CD4-positive, alpha-beta T cell treated with Interleukin-10 for 1 hour (primary cell): ENCODE measurements at places on chromosomes 3 and 15.

DNA sequence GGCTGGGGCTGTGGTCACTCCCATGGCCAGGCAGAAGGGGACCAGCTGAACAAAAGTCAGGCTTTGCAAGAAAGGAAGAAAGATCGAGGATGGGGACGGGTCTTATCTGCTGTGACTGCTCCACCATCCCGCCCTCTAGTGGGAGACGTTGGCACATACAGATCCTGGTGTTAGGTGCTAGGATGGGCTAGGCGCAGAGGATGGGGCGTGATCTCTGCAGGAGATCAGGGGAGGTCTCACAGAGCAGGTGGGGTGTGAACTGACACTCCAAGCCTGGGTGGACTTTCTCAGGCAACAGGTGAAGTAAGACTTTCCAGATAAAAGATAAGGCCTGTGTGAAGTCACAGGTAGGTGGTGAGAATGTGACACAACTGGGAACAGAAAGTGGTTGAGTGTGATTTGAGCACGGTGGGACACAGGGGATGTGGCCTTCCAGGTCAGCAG lies 141.9 kb upstream of the SMAD3 start:
- DNase-seq: peak; percentile 27

- DNase-seq: no peak
These were observed 88.8 kb upstream of the HES1 start for GRCh38 chr3:194046995-194047645.

GRCh38 chr15:96042734-96043224 lies 287.7 kb upstream of the NR2F2 start:
- DNase-seq: no peak

DNA sequence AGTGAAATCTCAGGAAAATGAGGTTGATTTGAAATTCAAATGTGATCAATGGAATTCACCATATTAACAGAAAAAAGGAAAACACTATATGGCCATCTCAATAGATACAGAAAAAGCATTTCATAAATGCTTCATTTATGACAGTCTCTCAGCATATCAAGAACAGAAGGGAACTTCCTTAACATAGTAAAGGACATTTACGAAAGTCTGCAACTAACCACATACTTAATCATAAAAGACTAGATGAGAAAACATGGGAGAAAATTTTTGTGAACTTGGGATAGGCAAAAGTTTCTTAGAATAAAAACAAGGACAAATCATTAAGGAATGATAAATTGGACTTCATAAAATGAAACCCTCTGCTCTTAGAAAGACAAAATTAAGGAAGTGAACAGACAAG lies 24.7 kb upstream of the TIPARP start:
- no peak for DNase-seq

DNA sequence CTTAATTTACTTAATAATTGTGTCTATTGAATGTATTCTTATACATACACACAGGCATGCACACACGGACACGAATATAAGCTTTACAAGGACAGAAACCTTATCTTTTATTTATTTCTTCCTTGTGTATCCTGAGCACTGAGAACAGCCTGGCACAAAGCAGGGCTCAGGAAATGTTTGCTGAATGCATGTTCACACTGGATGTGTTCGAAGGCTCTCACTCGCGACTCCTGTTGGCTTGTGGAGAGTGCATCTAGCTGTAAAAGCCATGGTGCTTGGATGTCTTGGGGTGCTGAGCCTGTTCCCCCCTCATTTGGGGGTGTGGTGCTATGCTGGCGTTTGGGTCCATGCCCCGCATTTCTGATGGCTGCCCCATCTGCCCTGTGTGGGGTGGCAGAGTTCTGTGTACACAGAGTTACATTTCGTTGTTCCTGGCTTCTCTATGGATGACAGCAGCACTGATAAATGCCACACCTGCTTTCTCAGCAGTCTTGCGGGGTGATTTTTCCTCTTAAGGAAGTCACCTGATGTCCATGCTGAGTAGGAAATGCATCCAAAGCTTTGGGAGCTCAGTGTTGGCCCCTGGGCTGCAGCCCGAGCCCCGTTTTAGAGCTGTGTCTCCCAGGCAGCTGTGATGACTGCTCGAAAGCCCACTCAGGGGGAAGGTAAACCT lies 148.5 kb downstream of the IGF1R start:
- DNase-seq: no peak

DNA sequence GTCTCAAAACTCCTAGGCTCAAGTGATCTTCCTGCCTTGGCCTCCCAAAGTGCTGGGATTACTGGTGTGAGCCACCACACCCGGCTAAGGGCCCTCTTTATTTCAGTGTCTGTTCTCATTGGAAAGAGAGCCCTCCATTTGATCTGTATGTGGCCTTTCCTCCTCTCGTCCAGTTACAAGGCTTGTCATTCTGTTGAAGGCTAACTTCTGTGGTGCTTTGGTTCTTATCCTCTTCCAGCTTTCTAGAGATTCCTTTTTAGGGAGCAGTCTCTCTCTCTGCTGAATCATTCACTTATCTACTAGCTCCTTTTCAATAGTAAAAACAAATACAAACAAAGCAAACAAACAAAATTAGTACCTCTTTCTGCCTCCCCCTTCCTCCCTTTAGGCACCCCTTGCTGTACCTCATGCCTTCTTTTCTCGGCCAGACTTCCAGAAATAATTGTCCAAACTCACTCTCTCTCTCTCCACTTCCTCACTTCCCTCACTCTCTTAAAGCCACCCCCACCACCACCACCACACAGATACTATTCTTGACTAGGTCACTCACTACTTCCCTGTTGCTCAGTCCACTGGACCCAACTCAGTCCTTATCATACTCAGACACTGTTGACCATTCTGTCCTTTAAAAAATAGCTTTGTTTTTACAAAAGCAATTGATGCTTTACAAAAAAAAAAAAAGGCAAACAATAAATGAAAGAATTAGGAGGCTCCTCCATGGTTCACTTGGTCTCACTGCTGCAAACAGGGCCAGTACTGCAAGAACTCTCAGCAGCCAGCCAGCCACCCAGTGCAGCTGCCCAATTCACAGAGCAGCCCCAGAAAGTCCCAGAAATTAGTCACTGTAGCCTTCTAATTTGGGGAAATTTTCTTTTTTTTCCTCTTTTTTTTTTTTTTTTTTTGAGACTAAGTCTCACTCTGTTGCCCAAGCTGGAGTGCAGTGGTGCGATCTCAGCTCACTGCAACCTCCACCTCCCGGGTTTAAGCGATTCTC lies 31.7 kb upstream of the RAB11A start:
- no peak for DNase-seq

DNA sequence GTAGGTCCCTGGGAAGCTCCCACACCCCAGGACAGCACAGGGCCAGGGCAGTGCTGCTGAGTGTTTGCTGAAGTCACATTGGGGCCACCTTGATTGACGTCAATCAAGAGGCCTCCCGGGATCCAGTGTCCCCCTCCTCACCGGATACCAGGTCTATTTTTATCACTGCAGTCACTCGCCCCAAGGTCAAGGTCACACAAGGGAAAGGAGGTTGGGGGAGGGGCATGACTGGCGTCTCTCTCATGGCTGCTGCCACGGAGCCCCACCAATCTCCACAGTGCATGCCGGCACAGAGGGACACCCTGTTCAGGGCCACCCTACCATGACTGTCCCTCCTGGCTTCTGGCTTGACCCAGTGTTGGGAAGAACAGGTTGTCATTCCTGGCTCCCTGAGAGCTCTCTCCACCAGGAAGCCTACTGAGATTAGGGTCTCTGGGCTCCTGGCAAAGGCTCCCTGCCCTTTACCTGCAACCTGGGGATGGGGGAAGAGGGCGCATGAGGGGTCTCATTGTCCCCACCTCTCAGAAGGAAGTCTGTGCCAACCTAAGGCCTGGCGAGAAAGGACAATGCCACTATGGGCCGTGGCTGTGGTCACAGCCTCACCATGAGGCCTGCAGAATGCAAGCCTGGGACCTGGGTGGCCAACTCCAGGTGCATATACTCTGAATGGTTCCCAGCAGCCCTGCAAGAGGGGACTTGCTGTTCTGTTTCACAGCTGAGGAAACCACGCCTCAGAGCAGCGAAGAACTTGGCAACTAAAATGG lies 1.5 kb downstream of the MYL3 start:
- DNase-seq: no peak

GRCh38 chr3:40737343-40737742 lies 212.6 kb downstream of the ZNF621 start:
- no peak for DNase-seq

DNA sequence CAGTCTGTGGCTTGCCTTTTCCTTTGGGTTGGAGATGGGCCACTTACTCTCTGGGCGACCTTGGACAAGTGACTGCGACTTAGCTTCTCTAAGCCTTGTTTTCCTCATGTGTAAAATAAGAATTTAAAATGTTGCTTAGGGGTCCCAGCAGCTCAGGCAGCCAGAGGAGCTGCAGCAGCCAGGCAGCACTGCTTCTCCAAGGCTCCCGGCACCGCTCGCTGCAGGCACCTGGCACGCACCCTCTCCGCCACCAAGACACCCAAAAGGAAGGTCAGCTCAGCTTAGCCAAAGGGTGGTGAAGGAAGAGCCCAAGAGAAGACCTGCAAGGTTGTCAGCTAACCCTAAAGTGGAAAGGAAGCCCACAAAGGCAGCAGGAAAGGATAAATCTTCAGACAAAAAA lies 10.7 kb upstream of the AMOTL2 start:
- no peak for DNase-seq

DNA sequence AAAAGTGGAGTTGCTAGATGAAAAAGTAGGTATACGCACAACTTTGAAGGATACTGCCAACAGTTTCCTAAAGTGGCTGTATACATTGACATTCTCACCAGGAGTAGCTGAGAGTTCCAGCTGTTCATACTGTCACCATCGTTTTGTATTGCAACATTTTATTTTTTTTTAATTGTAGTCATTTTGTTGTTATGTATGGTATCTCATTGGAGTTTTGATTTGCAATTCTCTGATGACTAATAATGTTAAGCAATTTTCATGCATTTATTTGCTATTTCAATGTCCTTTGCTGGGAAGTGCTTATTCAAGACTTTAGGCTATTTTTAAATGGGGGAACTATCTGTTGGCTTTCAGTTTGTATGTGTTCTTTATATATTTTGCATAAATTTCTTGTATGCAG lies 185.1 kb upstream of the TGFBR2 start:
- DNase-seq: no peak

DNA sequence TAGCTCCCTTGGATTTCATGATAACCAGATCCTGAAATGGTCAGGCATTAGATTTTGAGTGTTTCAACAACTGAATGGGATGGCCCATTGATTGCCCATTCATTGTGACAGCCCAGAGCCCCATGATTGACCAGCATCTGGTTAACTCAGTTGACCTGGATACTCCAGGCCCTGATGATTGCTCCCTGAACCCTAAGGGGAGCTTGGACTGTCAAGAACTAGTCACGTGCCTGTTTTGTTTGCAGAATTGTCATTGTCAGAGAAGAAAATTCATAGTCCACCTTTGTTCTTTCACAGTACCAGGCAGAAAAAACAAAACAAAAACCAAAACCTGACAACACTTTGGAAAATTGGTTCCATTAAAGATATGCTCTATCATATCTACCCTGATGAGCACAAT lies 241.3 kb upstream of the ONECUT1 start:
- no peak for DNase-seq
